DMS79 (cell line): ENCODE measurements at places on chromosomes 6 and 20.

GRCh38 chr20:646107-646867 is 6.7 kb downstream of the SRXN1 start:
- DNase-seq: no peak

GRCh38 chr6:112592159-112592558 is 245.0 kb downstream of the RFPL4B start:
- no peak for DNase-seq

DNA sequence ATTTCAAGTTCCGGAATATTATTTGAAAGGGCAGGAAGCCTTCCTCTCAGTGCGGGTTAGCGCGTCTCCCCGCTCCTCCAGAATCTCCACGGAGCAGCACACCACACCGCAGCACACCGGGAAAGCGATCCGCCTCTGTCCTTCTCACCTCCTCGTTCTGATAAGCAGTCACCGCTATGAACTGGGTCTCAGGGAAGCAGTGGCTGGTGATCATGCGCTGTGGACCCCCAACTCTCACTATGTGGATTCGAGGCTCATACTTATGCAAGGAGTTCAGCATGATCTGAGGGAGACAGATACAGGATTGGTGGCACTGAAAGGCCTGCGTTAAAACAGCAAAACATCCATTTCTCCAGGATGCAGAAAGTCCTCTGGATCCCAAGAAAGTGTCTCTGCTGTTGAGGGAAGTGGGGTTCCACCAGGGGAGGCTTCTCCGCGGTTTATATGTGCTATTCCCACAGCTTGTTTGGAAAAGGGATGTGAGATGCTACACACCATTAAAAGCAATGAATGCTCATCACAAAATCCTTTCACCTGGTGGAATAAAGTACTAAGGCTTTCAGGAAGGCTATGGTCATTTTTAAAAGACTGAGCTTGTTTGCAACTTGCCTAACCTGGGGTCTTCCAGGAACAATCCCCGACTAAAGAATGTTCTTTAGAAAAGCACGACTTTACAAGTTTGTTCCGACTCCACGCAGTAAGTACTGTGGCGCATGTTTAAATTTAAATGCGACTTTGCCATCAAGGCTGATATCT is 1.9 kb downstream of the TBXT start:
- DNase-seq: no peak

DNA sequence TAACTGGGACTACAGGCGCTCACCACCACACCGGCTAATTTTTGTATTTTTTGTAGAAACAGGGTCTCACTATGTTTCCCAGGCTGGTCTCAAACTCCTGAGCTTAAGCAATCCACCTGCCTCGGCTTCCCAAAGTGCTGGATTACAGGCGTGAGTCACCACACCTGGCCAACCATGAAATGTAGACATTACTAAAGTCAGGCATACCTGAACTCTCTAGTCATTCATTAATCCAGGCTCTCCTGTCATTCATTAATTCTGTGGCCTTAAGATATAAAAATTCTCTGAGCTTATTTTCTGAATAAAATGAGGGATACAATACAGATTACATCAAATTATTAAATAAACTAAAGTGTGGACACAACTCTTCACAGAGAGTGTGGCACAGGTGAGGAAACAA is 159.7 kb downstream of the GMDS start:
- no peak for DNase-seq

- DNase-seq: no peak
Observed at GRCh38 chr6:18019539-18020534, 32.4 kb upstream of the KIF13A start.

DNA sequence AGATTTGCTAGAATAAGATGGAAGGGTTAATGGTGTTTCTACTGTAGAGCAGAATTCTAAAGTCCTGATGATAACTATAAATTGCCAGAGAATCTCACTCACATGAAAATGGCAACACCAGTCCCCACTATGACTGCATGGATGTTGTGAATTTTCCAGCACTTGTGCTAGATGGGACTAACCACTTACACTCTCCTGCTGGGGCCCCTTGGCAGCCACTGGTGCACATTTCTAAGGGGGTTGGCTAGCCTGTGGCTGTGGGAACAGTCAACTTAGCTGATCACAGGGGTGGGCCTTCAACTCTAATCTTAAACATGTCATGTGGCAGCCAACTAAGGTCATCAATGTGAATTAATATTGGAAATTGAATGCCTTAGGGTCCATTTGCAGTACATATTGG is 271.2 kb downstream of the PHACTR1 start:
- DNase-seq: no peak

DNA sequence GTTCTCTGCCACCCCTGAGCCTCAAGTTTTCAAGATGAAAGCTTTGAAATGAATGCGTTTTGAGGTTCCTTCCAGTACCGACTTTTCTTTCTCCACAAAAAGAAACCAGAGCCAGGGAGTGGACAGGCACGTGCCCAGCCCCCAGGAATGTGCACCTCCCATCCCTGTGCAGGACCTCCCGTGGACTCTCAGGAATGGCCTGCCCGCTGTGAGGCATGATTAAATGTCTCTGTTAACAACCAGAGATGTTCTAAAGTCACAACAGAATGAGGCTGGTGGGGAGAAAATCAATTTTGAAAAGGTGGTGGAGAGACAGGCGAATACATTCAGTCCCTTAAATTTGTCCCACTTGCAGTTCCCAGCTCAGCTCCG is 1.5 kb downstream of the TGM3 start:
- no peak for DNase-seq

- no peak for DNase-seq
Observed at GRCh38 chr6:64123761-64124633, 488.4 kb downstream of the PHF3 start.

DNA sequence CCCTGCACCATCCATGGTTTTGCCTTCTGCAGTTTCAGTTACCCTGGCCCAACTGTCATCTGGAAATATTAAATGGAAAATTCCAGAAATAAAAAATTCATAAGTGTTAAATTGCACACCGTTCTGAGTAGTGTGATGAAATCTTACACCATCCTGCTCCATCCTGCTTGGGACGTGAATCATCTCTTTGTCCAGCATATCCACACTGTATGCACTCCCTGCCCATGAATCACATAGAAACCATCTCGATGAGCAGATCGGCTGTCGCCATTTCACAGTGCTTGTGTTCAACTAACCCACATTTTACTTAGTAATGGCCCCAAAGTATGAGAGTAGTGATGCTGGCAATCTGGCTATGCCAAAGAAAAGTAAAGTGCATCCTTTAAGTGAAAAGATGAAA is 105.9 kb upstream of the ID4 start:
- DNase-seq: no peak

DNA sequence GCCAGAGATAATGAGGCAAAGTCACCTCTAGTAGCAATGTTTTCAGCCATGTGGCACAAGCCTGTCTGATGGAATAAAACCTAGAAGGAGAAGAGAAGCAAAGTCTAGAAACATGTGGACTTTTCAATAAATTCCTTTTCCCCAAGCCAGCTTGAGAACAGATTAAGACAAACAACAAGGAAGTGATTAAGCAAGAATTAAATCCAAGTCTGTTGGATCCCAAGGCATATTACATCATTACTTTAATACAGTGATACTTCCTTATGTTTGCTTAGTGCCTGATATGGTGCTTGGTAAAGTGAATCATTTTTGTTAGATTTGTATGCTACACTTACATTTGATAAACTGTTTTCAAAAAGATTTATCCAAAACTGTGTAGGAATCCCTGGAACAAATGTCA is 260.3 kb upstream of the FAM83B start:
- no peak for DNase-seq

DNA sequence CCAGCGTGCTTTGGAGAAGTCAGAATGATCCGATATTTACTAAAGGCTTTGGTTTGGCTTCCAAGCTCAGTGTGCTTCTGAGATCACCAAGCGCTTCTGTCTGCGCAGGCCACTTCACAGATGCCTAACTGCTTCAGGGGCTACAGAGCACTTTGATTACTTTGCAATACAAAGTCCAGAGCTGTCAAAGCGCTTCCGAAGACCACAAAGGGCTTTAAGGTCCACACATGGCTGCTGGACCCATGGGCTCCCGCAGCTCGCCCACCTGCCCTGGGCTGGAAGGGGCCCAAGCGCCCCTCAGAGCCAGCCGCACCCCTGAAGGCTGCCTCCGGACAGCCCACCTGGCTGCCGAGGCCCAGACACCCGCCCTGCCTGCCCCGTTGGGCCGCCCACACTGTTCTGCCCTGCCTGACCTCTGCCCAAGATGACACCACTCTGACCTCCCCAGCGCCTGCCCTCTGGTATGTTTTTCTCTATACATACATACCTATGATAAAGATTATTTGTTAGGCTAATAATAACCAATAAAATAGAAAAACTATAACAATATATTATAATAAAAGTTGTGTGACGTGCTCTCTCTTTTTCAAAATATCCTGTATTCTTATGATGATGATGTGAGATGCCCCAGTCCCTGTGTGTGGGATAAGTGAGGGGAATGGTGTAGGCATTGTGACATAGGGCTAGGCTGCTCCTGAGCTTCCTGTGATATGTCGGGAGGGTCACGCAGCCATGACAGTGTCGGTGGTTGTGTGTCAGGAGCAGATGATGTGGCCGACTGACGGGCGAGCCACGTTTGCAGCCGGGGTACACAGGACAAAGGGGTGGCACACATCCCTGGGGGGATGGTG is 22.6 kb downstream of the DYNLT1 start:
- no peak for DNase-seq

- no peak for DNase-seq
Observed at GRCh38 chr6:2979819-2980464, 8.6 kb upstream of the SERPINB6 start.

GRCh38 chr6:119986934-119987549 is 637.5 kb upstream of the MAN1A1 start:
- no peak for DNase-seq

- no peak for DNase-seq
Observed at GRCh38 chr6:80129485-80129884, 23.0 kb downstream of the BCKDHB start.

DNA sequence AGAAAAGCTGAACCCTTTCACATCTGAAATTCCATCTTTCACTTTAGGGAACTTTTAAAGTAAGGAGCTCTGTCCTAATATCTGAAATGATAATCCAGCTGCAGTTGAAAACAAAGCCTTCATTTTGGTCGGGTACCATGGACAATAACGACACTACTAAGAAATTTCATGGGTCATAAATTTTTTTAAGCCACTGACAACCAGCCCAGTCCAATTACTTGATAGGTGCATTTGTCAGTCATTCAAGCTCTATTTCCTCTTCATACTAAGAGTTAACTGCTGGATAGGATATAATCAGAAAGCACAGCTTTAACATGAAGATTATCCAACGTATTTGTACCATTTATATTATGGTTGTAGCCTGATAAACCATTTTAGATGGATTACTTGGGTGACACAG is 52.5 kb downstream of the MMUT start:
- DNase-seq: no peak

GRCh38 chr6:144033816-144034735 is 26.0 kb upstream of the PLAGL1 start:
- no peak for DNase-seq

GRCh38 chr6:134819236-134819635 is 130.7 kb downstream of the ALDH8A1 start:
- DNase-seq: no peak

DNA sequence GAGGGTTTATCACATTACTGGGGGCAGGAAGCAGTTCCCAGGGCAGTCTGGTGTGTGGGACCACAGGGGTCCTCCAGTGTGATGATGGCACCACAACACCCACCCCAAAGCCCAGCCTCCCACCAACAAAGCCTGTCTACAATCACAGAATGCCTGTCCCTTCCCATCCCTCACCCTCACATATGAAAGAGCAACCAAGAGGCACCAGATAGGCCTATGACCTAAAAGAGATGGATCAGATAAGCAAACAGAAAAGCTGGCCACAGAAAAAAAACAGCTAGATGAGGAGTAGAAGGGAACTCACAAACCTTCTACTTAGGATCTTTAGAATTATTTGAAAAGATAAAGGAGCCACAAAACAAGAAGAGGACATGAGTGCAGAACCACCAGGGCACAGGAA is 54.3 kb downstream of the SERAC1 start:
- no peak for DNase-seq

DNA sequence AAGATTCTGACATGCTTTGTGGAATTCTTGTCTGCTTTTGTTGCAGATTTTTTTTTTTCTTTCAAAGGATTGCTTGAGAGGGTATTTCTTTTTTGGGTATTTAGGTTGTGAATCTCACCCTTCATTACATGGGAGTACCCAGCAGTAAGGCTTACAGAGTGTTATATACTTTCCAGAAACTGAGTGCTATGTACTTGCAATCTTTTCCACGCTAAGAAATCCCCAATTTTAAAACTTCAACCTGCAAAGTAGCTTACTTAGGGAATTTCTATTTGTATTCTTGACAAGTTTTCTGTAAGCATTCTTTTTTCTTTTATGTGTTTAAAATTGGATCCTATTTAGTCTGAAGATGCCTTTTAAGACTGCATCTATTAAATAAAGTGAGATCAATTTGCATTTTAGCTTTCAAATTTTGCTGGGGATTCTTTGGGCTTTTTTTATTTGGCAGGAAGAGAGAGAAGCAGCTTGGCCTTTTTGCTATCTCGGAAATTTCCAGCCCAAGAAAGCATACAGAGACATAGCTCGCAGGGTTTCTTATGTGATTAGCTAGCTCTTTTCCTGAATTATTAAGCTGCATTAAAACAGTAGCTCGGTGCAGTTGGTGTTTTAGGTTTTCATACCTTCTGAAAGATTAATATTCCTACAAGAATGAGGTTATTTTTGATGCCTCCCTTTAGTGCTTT is 42.6 kb downstream of the KCNS1 start:
- no peak for DNase-seq

DNA sequence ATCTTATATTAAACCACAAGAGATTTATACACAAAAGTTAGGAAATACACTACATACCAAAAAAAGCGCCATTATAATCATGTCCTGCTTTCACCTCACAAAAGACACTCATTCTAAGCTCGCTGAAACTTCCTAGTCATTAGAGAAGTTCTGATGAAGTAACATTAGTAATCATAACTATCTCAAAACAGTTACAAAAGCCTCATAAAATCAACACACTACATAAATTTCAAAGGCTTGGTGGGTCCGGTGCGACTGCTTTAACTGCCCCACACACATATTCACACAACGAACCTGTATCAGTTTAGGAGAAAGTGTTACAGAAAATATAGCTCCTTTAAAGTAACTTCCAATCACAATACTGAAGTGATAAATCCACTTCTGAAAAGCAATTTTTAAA is 1.9 kb downstream of the PHIP start:
- no peak for DNase-seq

DNA sequence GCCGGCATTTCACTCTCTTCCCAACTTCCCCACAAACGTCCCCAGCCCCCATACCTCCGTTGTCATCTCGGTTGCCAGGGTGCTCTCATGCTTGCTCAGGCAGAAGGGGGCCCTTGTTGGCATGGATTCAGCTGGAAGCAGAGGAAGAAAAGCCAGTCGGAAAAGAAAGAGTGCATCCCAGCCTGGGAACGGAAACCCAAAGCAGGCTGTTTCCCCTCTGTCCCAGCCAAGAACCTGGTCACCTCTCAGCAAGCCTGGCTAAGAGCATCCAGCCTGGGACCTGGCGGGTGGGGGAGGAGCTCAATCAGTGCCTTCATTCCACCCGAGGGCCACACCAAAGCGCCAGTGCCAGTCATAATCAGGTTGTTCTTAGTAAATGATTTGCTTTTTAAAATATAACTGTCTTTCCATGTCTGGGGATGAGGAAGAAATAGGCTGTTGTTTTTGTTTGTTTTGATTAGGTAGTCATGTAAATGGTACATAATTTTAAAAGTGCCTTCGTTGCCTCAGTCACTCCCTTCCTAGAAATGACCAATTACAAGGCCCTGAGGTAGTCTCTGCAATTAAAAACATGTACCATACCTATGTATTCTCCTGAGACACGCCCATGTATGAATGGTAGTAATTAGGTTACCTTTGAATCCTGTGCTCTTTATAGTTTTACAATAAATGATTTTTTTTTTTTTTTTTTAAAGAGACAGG is 21.1 kb downstream of the CHMP4B start:
- DNase-seq: no peak

GRCh38 chr6:131062241-131063027 is 611 bp downstream of the EPB41L2 start:
- DNase-seq: no peak
